ENCODE measurements at places on chromosomes 6 and 20. TPM values are rescaled to one million over a fixed set of nuclear protein-coding genes. Genes with fewer than 3 reads are reported as not detected.
A peak's percentile ranks its signal among the peaks of the same experiment; 100 is the strongest.

The C6orf58 gene
- total RNA-seq = not detected

The MYLK4 gene
- total RNA-seq = 0.13 TPM

DNA sequence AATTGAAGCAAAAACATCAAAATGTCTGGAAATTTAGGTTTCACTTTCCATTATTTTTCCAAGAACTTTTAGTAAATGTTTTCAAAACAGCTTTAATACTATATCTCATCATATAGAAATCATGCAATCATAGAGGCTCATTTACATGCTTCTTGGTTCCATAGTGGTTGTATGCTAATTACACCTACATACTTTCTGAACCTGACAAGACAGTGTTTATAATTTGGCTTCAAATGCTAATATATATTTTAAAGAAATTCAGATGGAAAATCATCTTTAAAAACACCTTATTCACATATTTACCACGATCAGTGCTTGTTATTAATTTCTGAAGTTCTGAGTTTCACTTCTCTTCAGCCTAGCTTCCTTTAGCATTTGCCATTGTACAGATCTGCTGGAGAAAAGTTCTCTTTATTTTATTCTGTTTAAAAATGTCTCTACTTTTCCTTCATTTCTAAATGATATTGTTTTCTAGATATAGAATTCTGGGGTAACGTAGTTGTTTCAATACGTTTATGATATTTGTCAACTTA lies 89.9 kb downstream of the PLCB1 start:
- DNase-seq = no peak

GRCh38 chr6:163418311-163419029 lies 4.0 kb downstream of the QKI start:
- no peak for DNase-seq

GRCh38 chr6:170233286-170234205 lies 57.3 kb downstream of the DLL1 start:
- no peak for DNase-seq

DNA sequence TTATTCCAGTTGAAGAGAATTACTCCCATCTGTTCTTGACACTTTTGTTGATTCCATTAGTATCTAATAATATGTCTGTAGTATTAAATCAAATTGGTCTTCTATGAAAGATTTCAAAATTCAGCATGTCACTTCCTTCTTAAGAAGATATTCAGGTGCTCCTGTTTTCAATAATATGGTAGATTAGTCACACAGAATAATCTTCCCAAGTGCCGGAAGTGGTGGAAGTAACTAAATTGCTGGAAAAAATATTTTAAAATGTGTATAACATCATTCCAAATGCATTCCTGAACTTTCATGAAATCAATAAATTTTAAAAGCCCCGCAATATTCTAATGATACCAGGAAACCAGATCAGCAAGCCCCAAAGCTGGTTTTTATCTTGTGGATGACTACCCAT lies 281.3 kb downstream of the EPM2A start:
- DNase-seq = no peak

DNA sequence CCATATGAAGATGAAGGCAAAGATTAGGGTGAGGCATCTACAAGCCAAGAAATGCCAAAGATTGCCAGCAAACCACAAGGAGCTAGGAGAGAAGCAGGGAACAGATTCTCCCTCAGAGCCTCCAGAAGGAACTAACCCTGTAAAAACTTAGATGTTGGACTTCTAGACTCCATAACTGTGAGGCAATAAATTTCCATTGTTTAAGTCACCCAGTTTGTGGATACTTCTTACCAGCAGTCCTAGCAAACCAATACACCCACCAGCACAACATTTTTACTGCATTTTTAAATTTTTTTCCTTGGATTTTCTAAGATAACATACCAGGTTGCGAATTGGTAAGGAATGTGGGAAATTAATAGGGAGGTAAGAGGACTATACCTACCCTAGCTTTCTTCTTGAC lies 47.8 kb upstream of the EYA4 start:
- DNase-seq = no peak

DNA sequence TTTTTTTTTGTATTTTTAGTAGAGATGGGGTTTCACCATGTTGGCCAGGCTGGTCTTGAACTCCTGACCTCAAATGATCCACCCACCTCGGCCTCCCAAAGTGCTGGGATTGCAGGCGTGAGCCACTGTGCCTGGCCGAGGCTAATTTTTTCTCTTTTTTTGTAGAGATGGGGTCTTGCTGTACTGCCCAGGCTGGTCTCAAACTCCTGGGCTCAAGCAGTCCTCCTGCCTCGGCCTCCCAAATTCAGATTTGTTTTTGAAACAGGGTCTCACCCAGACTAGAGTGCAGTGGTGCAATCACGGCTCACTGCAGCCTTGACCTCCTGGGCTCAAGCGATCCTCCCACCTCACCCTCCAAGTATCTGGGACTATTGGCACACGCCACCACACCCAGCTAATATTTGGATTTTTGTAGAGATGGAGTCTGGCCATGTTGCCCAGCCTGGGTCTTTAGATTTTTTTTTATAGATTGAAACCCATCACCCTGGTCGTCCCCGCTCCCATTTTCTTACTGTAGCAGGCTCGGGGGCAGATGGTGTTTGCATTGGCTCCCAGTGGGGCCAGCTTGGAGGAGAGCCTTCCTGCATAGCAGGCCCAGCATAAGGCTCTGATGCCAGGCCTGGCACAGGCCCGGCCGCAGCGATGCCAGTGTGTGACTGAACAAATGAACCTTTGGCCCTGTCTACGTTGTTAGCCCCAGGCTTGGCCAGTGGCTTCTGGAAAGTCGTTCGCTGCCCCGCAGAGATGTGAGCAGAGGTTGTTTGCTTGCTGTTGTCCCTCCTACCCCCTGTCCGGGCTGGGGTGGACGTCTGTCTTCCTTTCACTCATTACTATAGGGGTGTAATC lies 4.3 kb upstream of the MTG2 start:
- DNase-seq = no peak

GRCh38 chr6:170231293-170232185 lies 59.3 kb downstream of the DLL1 start:
- peak; percentile 54 for DNase-seq

DNA sequence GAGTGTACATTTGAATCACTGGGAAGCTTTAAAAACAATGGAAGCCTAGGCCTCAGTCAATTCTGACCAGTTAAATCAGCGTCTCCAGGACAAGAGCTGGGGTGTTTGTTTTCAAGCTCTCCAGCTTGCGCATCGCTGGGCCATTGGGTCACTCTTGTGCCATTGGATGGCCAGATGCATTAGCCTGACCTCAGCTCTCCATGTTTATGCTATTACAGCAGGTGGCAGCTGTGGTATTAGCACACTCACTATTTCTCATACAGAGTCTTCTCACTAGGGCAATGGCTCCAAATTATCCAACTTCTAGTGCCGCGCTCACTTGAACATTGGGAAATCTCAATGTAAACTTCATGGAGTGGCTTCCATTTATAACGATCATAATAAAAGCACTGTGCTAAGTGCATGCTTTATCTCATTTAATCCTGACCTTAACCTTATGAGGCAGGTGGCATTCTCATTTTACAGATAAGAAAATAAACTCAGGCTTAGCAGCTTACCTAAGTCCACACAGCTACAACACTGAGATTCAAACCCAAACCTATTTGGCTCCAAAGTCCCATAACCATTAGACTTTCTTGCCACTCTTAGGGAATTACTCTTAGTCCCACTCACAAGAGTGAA lies 108.8 kb downstream of the PPP1R14C start:
- no peak for DNase-seq

The SYNCRIP gene
- total RNA-seq = 66.6 TPM

DNA sequence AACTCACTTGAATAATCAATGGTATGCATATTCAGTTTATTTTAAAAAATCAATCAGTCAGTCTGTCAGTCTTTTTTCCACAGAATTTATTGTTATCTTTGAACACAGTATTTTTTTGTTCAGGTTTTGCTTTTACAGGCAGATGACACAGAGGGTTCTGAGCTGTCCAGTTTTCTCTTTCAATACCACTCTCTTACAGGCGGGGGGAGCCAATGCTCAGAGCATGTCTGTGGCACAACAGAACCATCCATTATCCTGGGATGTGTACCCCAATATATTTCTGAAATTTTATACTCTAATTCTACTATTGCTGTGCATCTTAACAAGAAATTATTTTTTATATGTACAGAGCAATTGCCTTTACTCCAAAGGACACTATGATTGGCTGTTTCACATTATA lies 21.2 kb downstream of the ROS1 start:
- peak; percentile 25 for DNase-seq

DNA sequence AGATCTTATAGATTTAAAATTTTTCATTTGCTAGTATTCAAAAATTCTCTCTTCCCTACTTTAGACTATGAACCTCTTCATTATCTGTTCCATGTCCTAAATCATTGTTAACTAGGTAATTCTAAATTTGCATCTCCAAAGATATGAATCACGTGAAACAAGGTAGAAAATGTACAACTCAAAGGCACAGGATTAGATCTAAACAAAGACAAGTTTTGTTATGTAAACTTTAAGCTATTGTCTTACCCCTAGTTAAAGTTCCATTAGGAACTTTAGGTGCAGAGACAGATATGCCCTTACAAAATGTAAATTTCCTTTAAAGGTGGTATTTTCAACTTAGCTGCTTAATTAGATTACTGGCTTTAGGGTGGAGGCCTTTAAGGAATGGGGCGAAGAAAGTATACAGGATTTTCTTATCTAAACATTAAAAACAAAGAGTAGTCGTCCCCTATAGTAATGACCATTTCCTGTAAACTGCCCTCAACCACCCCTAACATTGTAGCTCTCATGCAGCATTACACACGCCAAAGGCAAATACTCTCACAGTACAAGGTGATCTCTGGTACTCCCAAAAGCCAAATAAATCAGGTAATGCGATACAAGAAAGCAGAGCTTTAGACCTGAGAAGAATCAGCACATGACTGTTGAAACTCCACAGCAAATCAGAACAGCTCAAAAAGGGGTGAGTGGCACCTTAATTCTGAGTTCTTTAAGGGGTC lies 57.4 kb upstream of the MRAP2 start:
- peak; percentile 7 for DNase-seq

DNA sequence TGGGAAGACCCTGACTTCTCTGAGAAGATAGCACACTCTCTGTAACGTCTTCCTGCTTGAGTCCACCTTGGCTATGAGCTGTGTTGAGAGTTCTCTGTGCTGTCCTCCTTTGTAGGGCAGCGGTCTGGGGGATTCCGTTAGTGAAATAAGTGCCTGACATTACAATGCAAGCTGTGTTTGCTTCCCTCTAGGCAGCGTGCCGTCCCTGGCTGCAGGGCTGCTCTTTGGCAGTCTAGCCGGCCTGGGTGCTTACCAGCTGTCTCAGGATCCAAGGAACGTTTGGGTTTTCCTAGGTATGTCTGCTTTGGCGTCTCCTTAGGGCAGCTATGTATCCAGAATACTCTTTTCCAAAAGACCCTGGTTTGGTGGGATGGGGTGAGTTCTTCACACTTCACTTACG lies 2.8 kb downstream of the TMEM14C start:
- DNase-seq = no peak

GRCh38 chr6:11255610-11256009 lies 23.1 kb upstream of the NEDD9 start:
- DNase-seq = no peak

GRCh38 chr20:32278199-32278643 lies 770 bp downstream of the KIF3B start:
- no peak for DNase-seq

DNA sequence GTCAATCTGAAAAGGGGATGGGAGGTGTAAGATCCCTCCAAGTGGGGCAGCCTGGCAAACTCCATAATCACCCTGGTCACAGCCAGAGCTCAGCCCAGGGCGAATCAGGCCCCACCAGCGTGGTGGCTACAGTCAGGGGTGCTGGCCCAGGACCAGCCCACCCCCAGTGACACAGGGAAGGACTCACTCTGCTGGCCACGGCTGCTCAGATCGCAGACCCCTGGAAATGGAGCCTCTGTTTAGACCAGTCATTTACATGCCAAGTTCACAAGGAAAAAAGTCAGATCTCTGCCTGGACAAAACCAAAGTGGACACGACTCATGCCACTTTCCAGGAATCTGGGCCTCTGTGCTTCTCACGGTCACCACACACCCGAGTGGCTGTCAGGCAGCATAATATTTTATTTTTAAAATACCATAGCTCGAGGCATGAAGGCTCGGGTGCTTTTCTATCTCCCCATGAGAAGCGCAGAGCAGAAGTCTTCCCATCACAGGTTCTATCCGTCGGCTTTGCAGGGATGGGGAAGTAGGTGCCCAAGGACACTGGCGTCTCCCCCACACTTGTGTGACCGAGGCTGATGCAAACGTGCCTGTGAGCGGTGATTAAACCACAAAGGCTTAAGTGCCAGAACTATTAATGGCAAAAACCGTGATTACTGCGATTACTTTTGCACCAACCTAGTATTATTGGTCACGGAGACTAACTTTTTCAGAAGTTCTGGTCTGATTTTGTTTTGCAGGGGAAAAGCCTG lies 13.0 kb downstream of the PXDC1 start:
- DNase-seq = no peak

DNA sequence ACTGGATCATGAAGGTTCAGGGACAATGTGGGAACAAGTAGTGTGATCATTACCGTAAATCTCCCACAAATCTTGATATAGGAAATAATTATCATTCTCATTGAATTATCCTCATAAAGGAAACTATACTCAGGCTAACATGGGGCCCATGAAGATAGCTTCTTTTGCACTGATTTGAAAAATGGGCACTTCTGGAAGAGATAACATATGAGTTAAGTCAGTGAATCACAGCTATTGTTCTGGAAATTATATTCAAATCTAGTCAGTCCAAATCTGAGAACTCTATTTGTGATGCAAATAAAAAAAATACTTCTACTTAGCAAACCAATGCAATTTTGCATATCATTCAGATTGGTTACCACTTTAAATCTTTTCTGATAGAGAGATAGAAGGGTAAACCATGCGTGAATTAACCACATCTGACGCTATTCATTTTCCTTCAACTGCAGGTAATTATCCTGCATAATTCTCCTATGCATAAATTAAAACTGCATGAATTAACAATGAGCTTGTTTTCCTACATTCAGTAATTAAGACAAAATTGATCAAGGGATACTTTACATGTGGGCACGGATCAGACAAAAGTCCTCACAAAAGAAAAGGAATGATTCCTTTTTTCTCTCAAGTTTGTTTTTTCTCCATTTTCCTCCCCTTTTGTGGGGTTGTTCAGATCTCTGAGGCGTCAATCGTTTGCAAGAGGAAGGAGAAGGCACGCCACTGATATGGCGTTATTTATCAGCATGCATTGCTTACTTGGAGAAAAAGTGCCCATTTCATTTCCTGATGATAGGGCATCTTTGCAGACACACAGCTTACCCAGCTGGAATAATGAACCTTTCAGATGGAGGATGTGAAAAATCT lies 36.4 kb downstream of the RIPOR2 start:
- DNase-seq = no peak

Data from bronchial epithelial cell (primary cell).